ENCODE measurements at places on chromosomes 16 and 17.
A peak's percentile ranks its signal among the peaks of the same experiment; 100 is the strongest.

DNA sequence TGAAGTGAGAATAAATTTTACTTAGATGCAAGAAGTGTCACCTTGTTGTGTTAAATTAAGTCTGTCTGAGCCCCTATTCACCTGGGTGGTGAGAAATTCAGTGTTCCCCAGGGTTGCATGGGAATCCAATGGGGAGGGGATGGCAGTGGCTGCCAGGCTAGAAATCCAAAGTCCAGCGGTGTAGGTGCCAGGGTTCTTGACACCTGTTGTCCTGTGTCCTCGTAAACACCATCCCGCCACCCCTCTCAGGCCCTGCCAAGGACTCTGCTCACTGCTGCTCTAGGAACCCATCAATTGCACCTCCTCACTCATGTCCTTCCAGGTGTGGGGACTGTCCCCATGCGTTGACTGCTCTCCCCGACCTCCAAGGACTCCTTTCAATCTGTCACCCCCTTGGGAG is 58.9 kb downstream of the CACNG5 start:
- no peak for DNase-seq

- DNase-seq = peak; percentile 97
Observed at GRCh38 chr17:63358111-63358839, 87.8 kb downstream of the CYB561 start.

DNA sequence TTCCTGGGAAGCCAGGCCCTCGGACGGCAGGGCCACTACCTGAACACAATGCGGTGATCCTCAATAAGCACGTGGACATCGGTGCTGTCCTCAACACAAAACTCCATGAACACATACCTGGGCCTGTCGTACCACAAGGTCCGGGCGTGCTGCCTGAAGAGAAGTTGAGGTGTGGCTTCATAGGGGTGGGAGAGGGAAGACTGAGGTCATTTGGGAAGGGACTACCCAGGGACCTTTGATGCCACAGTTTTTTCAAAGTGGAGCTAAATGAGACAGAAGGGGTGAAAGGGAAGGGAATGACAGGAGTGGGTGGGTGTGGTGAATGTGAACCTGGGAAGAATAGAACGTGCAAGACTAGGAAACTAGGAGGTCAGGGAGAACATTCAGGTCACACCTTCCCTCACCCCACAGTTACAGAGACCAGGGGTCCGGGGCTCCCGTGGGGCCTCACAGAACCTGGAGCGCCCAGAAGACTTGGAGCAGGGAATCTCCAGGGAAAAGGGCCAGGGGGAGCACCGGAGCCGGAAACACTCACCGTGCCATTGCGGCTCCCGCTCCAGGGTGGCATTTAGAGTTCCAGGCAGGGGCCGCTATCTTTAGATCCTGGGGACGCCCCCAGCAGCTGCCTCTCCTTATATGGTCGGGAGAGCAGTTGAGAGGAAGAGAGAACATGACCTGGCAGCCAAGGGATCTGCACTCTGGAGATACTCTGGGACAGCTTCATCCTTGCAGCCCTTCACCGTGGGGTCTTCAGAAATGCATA is at the start of gene PTGES3L:
TSS of gene PTGES3L (minus strand) at position 570 of the 763 bp plus-strand sequence. CDS start at position 543, 27 bp downstream.
- peak; percentile 38 for DNase-seq

DNA sequence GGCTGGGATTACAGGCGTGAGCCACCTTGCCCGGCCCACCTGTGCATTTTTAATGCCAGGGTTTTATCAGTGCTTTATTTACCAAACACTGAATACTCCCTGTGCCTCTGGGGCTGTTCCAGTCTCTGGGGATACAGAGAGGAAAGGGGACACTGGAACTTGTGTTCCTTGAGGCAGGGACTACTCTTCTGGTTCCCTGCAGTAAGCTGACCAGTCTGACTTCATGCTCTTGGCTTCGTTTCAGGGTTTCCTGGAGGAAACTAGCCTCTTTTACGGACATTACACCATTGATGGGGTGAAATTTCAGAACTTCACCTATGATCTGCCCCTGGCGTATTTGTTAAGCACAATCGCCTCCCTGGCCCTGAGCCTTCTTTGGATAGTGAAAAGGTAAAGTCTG is 37.4 kb upstream of the COQ7 start:
- DNase-seq = no peak

GRCh38 chr17:52515927-52516326 is 357.4 kb upstream of the CA10 start:
- no peak for DNase-seq

DNA sequence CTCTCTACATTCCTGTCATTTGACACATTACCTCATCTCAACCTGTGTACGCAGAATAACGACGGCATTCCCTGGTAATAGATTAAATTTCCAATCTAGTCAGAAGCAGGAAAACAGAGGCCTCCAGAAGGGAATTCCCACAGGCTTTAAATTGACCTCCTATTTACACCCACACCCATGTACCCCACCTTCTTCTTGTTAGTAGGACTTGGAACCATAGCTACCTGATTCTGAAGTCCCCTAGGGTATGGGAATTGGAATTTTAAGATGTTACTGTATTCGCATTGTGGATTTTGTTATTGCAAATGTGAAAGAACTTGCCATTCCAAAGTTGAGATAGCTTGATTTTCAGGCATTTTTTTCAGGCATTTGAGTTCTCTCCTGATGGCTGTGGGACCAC is 377.5 kb upstream of the DYNLRB2 start:
- DNase-seq = no peak

DNA sequence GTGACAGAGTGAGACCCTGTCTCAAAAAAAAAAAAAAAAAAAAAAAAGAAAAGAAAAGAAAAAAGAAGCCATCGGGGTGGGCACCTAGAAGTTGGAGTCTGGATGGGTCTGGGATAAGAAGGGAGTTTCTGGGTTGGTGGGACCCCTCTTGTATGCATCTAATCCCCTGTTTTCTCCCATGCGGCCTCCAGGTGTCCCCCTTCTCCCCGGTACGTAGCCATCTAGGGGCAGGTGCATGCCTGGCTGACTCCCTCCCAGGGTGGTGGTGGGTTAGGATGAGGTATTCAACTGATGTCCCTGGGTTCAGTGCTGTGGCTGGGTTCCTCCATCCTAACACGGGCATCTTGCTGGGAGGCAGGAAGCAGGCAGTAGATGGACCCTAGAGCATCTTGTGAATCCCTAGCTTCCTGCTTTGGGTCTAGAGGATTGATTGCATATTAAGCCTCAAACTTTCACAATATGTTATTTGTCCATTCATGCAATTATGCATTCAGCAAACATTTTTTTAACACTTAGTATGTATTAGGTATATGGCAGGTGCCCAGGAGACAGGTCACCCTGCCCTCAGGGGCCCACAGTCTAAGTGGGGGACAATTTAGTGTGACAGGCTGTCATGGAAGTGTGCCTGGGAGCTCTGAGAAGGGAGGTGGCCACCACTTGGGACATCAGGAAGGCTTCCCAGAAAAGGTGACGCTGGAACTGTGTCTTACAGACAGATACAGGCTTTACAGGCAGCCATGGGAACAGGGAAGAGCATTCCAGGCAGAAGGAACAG is 13.1 kb downstream of the FMNL1 start:
- no peak for DNase-seq

DNA sequence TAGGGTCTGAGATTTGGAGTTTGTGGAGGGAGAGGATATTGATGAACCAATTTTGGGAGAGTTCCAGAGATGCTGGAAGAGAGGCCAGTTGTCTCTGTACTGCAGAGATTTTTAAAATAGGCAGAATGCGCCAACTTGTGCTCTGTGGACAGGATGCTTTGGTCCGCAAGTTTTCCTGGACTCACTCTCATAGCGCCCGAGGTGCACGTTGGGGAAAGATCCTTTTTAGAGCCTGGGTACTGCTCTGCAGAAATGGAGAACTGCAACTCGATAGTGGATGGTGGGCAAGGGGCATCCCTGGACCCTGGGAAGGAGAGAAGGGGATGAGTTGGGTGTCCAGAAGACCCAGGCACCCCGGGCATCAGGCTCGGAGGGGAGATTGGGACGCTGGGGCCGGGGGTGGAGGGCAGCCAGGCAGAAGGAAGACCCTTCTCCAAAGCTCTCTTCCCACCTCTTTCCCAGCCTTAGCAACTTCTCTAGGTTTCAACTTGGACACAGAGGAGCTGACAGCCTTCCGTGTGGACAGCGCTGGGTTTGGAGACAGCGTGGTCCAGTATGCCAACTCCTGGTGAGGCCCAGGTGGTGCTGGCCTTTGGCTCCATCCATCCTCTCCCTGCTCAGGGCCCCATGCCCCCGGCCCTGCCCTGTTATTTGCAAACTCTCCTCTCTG is 590 bp downstream of the ITGAX start:
- no peak for DNase-seq

GRCh38 chr17:50108556-50108955 is 13.4 kb downstream of the PDK2 start:
- no peak for DNase-seq

DNA sequence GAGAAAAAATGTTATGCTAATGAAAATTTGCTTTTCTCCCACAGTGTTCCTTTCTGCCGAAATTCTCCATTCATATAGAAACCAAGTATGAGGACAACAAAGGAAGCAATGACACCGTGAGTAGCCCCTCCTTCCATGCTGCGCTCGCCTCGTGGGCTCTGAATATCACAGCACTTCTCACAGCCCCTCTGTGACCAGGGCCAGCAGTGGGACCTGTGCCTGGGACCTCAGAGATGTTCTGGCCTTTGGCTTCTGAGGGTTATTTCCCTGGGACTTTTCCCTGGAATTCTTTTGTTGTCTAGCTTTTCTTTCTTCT is 139.6 kb upstream of the NOL11 start:
- DNase-seq = no peak

- DNase-seq = no peak
Observed at GRCh38 chr16:30774367-30775130, 12.4 kb downstream of the RNF40 start.

All from HFFc6 (cell line).